ENCODE measurements at places on chromosomes 7 and 10.

GRCh38 chr10:95289003-95289920 lies 1.5 kb downstream of the PDLIM1 start:
- peaks cover 51% of the 10 kb centered on the region for H3K27me3 ChIP-seq
- H3K4me3 ChIP-seq = peak overlapping the region; percentile 91
- H3K27ac ChIP-seq = no peak overlapping the region
- DNase-seq = no peak
- H3K36me3 ChIP-seq = no peaks in the 10 kb centered on the region

DNA sequence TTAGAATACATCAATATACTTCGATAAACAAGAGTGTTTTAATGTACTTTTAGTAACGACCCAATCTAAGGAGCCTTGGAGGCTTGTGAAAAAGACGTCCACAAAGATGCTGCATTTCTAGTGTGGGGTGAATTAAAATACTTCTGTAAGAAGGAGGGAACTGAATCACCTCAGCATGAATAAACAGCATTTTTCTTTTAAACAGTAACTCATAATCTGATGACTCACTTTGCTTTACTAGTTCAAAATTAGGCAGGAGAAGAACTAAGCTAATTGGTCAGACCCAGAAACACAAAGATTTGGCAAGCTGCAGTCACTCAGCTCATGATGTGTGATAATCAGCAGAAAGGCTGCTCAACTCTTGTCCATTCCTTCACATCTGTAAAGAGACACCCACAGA lies 24.2 kb downstream of the NCOA4 start:
- H3K27me3 ChIP-seq = no peaks in the 10 kb centered on the region
- H3K4me1 ChIP-seq = no peaks in the 10 kb centered on the region
- no peak for DNase-seq
- no peak overlapping the region for H3K27ac ChIP-seq
- no peak overlapping the region for H3K4me3 ChIP-seq

DNA sequence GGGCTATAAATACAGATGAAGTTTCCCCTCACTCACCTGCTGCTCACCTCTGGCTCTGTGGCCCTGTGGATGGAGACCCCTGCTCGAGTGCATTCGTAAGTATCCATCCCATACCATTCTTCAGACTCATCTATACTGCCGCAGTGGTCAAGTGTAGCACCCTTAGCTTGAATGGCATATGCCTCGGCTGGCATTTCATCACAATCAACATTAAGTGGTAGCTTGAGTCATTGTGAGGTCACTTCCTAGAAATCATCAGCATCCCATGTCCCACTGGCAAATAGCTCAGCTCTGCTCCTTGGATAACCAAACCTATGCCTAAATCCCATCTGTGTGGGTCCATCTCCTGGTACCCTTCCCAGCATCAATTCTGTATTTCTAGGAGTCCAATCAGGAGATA lies 38.2 kb downstream of the MDH2 start:
- no peak for DNase-seq
- H3K27me3 ChIP-seq = peaks cover 14% of the 10 kb centered on the region
- H3K36me3 ChIP-seq = no peaks in the 10 kb centered on the region
- H3K4me3 ChIP-seq = no peak overlapping the region
- no peak overlapping the region for H3K27ac ChIP-seq

DNA sequence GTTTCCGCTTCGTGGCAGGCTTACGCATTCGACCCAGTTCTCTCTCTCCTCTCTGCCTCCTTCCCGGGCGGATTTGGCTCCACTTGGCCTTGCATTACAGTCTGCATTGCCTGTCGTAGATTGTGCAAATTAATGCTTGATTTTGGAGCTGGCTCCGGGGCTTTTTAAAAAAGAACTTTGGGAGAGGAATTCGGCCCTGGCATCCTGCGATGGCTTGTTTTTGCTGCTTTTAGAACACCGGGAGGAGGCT lies 767 bp downstream of the EIF4EBP2 start:
- H3K36me3 ChIP-seq = peaks cover 25% of the 10 kb centered on the region
- no peaks in the 10 kb centered on the region for H3K27me3 ChIP-seq
- peak overlapping the region; percentile 93 for H3K27ac ChIP-seq
- H3K4me3 ChIP-seq = peak overlapping the region; percentile 95

DNA sequence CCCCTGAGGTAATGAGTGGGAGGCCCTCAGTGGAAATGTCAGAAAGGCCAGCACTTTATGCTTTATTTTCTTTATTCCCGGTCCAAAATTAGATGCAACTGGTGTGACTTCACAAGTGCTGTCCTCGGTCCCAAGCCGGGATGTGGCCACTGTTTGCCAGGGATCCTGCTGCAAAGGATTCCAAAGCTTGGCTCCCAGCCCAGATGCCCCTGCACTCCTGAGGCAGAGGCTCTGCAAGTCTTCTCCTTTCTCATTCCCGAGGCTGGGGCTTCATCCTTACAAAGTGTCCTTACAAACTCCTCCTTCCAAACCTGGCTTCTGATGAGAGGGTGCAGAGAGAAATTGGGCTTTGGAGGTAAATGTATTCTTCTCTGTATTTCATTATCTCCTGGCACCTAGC lies 544.3 kb upstream of the DPP6 start:
- no peak overlapping the region for H3K4me3 ChIP-seq
- H3K4me1 ChIP-seq = no peaks in the 10 kb centered on the region
- DNase-seq = no peak
- H3K27me3 ChIP-seq = no peaks in the 10 kb centered on the region
- peaks cover 8% of the 10 kb centered on the region for H3K36me3 ChIP-seq
- H3K27ac ChIP-seq = no peak overlapping the region

DNA sequence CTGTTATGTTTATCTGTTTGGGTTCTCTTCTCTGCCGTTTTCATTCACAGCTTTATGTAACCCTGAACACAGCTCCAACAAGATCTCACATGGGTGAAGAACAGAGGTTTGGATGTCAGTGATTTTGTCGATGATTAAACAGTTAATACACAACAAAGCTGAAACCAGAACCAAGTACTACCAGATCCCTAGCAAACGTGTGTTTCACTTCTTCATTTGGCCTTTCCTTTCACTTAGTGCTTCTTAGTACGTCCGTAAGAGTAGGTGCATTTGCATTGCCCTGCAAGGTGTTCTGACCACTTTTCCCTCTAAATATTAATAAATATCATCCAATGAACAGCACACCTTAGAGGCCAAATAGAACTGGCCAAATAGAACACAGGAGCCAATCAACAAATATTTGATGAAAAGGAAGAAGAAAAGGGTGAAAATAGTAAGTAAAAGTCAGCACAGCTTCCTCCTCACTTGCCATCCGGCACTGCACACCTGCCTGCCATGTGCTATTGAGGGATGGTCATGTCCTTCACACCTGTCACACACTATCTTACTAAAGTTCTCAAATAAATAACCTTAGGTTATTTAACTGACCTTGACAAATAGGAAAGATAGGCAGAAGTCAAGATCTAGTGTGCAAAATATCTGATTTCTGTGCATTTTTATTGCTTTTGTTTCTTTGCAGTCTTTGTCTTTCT lies 252.6 kb upstream of the ANKRD30A start:
- no peaks in the 10 kb centered on the region for H3K36me3 ChIP-seq
- no peak overlapping the region for H3K4me3 ChIP-seq
- no peaks in the 10 kb centered on the region for H3K4me1 ChIP-seq
- no peak for DNase-seq
- no peak overlapping the region for H3K27ac ChIP-seq

DNA sequence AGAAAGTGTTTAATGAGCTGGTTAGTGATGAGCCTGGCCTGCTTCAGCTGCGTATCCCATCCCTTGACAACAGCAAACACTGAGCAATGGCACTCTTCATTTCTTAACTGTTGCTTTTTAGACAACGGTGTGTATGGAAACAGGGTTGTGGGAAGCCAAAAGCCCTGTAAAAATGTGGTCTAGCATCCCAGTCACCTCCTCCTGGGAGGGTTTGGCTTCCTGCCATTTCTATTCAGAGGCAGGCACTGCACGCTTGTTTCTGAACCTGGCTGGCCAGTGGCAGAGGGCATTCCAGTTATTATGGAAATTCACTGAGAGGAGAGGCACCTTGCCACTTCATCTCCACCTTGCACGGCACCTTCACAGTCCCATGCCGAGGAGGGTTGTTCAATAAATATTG lies 123.0 kb upstream of the ADARB2 start:
- H3K4me1 ChIP-seq = no peaks in the 10 kb centered on the region
- H3K4me3 ChIP-seq = no peak overlapping the region
- H3K27me3 ChIP-seq = peaks cover 3% of the 10 kb centered on the region
- no peak overlapping the region for H3K27ac ChIP-seq
- no peak for DNase-seq
- peaks cover 2% of the 10 kb centered on the region for H3K36me3 ChIP-seq

GRCh38 chr10:112855134-112855533 lies 94.9 kb upstream of the TCF7L2 start:
- H3K4me1 ChIP-seq = no peaks in the 10 kb centered on the region
- no peaks in the 10 kb centered on the region for H3K27me3 ChIP-seq
- DNase-seq = no peak
- H3K36me3 ChIP-seq = peaks cover 6% of the 10 kb centered on the region
- no peak overlapping the region for H3K27ac ChIP-seq
- H3K4me3 ChIP-seq = no peak overlapping the region

- no peak for DNase-seq
- no peaks in the 10 kb centered on the region for H3K27me3 ChIP-seq
- H3K4me3 ChIP-seq = no peak overlapping the region
- peaks cover 24% of the 10 kb centered on the region for H3K4me1 ChIP-seq
- H3K36me3 ChIP-seq = no peaks in the 10 kb centered on the region
Observed at GRCh38 chr10:122487174-122487765, 25.9 kb downstream of the HTRA1 start.

DNA sequence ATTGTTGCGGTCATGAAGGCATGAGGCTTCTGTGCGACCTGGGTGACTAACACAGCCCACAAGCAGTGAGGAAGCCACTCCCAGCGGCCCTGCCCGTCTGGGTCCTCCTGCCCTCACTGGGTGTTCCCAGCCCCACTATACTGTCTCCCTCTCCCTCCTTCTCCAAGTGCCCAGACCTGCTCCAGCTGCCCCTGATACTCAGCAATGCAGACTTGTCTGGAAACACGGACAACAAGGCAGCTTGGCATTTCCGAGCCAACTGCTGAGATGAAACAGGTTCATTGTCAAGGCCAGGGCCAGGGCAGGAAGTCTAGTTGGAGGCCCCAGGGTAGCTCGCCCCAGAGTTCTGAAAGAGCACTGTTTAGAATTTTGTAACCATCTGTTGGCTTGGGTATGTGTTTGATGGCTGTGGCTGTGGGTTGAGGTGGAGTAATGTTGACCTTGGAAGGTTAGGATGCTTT lies 95.7 kb downstream of the RBM20 start:
- peak overlapping the region; percentile 2 for H3K27ac ChIP-seq
- H3K27me3 ChIP-seq = peaks cover 20% of the 10 kb centered on the region

DNA sequence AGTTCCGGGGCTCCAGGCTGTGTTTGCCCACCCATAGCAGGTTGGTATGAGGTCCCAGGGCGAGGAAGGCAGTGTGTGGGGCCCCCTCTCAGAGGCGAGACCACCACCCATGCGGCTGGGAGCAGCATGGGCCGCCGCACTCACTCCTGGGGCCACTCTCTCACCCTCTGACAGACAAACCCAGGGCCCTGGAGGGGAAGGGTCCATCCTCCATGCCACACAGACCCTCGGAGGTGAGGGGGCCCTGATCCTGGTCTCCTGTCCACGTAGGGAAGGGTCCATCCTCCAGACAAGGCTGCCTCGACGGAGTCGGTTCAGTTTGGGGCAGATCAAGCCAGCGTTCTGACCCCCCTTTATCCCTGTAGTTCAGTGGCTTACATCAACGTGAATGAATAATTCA lies 230.8 kb downstream of the ELFN1 start:
- H3K27me3 ChIP-seq = no peaks in the 10 kb centered on the region
- no peaks in the 10 kb centered on the region for H3K4me1 ChIP-seq
- H3K4me3 ChIP-seq = no peak overlapping the region
- DNase-seq = no peak
- no peak overlapping the region for H3K27ac ChIP-seq

- peaks cover 22% of the 10 kb centered on the region for H3K4me1 ChIP-seq
- DNase-seq = no peak
- no peaks in the 10 kb centered on the region for H3K36me3 ChIP-seq
- no peak overlapping the region for H3K27ac ChIP-seq
Observed at GRCh38 chr7:71541707-71542353, 409.9 kb downstream of the GALNT17 start.

- no peaks in the 10 kb centered on the region for H3K36me3 ChIP-seq
- H3K4me1 ChIP-seq = peaks cover 5% of the 10 kb centered on the region
- H3K27ac ChIP-seq = peak overlapping the region; percentile 91
- no peak overlapping the region for H3K4me3 ChIP-seq
- no peaks in the 10 kb centered on the region for H3K27me3 ChIP-seq
Observed at GRCh38 chr10:76353237-76353851, 921.9 kb downstream of the LRMDA start.

- no peaks in the 10 kb centered on the region for H3K36me3 ChIP-seq
- H3K27me3 ChIP-seq = no peaks in the 10 kb centered on the region
- H3K4me1 ChIP-seq = peaks cover 30% of the 10 kb centered on the region
- DNase-seq = no peak
- H3K27ac ChIP-seq = no peak overlapping the region
Observed at GRCh38 chr10:80442879-80443278, 11.2 kb upstream of the TSPAN14 start.

DNA sequence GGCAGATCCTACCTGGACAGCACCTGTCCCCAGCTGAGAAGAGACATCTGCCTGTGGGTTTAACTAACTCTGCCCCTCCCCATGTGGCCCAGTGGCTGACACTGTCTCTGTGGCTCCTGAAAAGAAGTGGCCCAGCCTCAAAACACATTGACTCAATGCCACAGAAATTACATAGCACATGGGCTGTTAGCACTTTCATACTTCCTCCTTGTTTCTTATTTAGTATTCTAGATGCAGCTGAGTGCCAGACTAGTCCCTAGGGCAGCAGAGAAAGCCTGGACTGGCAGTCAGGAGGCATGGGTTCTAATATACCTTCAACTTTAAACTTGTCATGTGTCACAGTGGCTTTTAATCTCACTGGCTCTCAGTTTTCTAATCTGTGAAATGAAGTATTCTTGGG lies 171.0 kb downstream of the TRIL start:
- no peaks in the 10 kb centered on the region for H3K27me3 ChIP-seq
- no peak overlapping the region for H3K27ac ChIP-seq
- no peak overlapping the region for H3K4me3 ChIP-seq
- no peak for DNase-seq
- H3K36me3 ChIP-seq = no peaks in the 10 kb centered on the region

- peak overlapping the region; percentile 7 for H3K27ac ChIP-seq
- no peaks in the 10 kb centered on the region for H3K36me3 ChIP-seq
- H3K4me1 ChIP-seq = peaks cover 23% of the 10 kb centered on the region
- no peaks in the 10 kb centered on the region for H3K27me3 ChIP-seq
- DNase-seq = no peak
- H3K4me3 ChIP-seq = no peak overlapping the region
Observed at GRCh38 chr10:59873896-59874295, 32.5 kb downstream of the CCDC6 start.

- DNase-seq = no peak
- peaks cover 2% of the 10 kb centered on the region for H3K27me3 ChIP-seq
- H3K36me3 ChIP-seq = no peaks in the 10 kb centered on the region
- H3K4me1 ChIP-seq = peaks cover 6% of the 10 kb centered on the region
Observed at GRCh38 chr7:69428089-69428488, 170.2 kb upstream of the AUTS2 start.

DNA sequence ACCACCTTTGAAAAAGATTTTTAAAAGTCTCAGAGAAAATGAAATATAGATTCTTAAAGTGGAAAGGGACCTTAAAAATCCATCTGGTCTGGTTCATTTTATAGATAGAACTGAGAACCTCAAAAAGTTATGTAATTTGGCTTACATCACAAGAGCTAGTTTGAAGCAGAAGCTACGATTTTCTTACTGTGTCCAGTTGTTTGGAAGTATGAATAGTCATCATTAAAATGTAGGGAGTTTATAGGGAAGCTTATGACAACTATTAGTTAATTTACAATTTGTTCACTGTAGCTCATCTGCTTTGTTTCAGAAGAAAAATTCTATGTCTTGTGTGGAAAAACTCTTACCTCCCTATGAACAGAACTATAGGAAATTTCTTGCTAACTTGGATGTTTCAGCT lies 26.9 kb downstream of the ZEB1 start:
- no peaks in the 10 kb centered on the region for H3K27me3 ChIP-seq
- H3K4me3 ChIP-seq = no peak overlapping the region
- DNase-seq = no peak
- peaks cover 12% of the 10 kb centered on the region for H3K4me1 ChIP-seq
